ENCODE measurements at places on chromosomes 2 and 18.

GRCh38 chr2:27115519-27115918 is 3.4 kb downstream of the CGREF1 start:
- no peak for DNase-seq

GRCh38 chr18:68769461-68769860 is 28.4 kb upstream of the CCDC102B start:
- no peak for DNase-seq

- no peak for DNase-seq
Measured at GRCh38 chr2:232586943-232587505, 36.5 kb downstream of the EIF4E2 start.

- peak; percentile 93 for DNase-seq
Measured at GRCh38 chr2:229445019-229445418, 173.9 kb upstream of the PID1 start.

GRCh38 chr2:166494140-166494624 is at the start of gene SCN7A:
Gene SCN7A (minus strand): TSS chr2:166494249. CDS start chr2:166477696, 16,553 bp downstream.
- DNase-seq = no peak

All from foreskin keratinocyte (primary cell).